ENCODE measurements at places on chromosomes 1 and 21. TPM values are rescaled to one million over a fixed set of nuclear protein-coding genes. Genes with fewer than 3 reads are reported as not detected.

The PRR9 gene
- total RNA-seq, result not detected

The LMOD1 gene
- total RNA-seq, result under 0.01 TPM

The ARPC5 gene
- 318 TPM for total RNA-seq

The FOXO6 gene
- not detected for total RNA-seq

The RCOR3 gene
- 12.0 TPM for total RNA-seq

The RGS13 gene
- not detected for total RNA-seq

The IRF6 gene
- 1.5 TPM for total RNA-seq

The SLAMF6 gene
- not detected for total RNA-seq

The FMO2 gene
- total RNA-seq, result 0.32 TPM

The STX12 gene
- 67.0 TPM for total RNA-seq

The ZBTB21 gene
- 2.8 TPM for total RNA-seq

The TMPRSS15 gene
- total RNA-seq, result not detected

The ZBTB37 gene
- 6.2 TPM for total RNA-seq

The SEMA4A gene
- 0.16 TPM for total RNA-seq
